ENCODE measurements at places on chromosomes 3 and 15. TPM values are rescaled to one million over a fixed set of nuclear protein-coding genes. Genes with fewer than 3 reads are reported as not detected.
A peak's percentile ranks its signal among the peaks of the same experiment; 100 is the strongest.

DNA sequence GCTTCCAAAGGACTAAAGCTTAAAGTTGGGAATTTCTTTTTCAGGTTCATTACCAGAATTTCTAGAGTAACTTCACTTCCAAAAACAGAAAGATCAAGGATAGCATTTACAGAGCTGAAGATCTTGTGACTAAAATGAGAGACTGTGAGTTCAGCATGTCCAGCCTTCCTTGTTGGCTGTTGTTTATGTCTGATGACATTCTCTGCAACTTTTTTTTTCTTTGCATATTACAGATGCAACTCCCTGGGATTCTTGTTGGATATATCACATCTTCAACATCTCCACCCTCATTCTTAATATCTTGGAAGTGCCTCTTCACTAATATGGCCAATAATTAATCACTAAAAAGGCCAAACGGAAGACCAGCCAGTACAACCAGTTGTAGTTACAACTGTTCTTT lies 86.2 kb upstream of the FRMD4B start:
- no peak for DNase-seq

CHDH gene
- total RNA-seq = 0.11 TPM

DNA sequence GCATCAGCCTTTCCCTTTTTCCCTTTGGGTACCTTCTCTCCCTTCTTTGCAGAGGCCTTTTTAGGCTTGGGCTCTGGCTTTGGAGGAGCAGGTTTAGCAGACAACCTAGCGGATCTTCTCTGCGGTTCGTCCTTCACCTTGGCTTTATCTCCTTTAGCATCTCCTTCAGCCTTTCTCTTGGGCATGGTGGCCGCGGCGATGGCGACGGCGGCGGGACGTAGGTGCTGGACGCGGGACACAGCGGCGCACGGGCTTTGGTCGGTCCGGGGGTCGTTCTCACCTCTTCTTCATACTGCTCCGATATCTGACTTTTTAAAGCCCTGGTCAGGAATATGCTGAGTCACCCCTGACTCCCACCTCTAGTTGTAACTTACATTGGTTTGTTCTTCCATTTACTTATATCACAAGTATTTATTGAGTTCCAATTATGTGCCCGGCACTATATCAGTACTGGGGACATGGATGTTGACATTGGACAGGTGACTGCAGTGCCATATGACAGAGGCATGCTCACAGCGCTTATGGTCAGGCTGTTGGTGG lies 43.1 kb upstream of the SH3BP5 start:
- no peak for DNase-seq

- peak; percentile 17 for DNase-seq
Observed at GRCh38 chr3:119349354-119350041, 55.3 kb downstream of the ARHGAP31 start.

- no peak for DNase-seq
Observed at GRCh38 chr3:154119951-154120350, 1.2 kb upstream of the ARHGEF26 start.

RLBP1 gene
- total RNA-seq = not detected

DNA sequence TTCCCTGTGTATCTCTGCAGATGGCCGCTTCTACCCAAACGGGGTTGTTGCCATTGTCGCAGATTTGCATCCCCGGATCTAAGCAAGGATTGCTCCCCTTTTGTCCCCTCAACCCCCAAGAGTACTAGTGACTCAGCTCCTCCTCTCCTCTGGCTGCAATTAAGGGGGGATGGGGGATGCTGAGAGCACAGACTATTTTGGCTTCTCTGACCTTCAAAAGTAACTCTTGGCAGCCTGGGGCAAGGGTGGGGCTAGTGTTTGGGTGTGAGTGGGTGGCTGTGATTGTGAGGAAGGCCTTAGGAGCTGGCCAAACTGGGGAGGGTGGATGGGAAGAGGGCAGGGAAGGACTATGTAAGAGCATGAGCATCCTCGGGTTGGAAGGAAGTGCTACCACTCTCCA lies 1.2 kb upstream of the MAP1A start:
- DNase-seq = peak; percentile 83

DNA sequence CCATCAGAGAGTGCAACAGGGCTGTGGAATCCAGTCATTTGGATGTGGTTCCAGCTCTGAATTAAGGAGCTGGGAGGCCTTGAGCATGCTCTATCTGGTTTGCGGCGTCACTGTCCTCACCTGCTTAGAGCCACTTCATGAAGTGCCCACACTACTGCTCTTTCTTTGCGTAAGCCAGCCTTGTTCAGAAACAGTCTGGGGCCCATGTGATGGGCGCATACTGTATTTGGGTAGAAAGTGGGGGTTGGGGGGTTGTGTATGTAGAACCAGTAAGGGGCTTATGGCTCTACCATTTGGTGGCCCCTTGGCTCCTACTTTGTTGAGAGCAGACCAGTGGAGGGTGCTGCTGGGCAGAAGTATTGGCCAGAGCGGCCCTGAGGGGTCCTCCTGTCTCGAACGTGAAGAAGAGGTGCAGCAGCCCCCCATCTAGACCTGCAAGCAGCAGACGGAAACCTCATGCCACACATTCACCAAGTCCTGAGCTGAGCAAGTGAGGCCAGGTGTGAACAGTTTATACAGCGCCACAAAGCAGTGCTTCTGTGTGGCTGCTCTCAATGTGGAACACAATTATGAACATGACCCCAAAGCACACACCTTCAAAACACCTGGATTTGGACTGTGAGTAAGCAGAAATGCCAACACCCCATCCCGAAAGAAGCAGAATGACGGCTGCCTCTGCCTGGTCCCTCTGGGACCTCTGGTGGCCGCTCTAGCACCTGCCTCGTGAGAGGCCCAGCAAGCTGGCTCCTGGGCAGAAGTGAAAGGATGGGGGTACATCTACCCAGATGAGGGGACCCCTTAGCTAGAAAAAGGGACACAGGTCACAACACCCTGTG lies 26.6 kb downstream of the SRPRB start:
- DNase-seq = no peak

DNA sequence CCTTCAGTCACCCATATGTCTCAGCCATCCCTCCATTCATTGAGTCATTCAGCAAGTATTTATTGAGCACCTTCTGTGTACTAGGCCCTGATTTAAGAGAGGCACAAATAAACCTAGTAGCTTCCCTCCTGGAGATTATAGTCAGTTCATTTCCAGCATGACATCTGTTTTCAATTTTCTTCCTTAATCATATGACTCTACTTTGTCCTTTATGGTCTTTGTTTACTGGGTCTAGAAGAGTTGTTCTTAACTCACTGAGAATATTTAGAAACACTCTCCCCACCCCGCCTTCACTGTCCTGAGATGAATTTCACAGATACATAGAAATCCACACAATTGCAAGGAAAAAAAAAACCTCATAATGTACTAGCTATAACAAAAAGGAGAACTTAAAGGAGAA lies 44.8 kb upstream of the ADAMTS9 start:
- peak; percentile 31 for DNase-seq

PODXL2 gene
- total RNA-seq = 2.5 TPM

NPAP1 gene
- total RNA-seq = not detected
